ENCODE measurements at places on chromosomes 1 and 21. TPM values are rescaled to one million over a fixed set of nuclear protein-coding genes. Genes with fewer than 3 reads are reported as not detected.

TSACC gene
- total RNA-seq, result not detected

DNA sequence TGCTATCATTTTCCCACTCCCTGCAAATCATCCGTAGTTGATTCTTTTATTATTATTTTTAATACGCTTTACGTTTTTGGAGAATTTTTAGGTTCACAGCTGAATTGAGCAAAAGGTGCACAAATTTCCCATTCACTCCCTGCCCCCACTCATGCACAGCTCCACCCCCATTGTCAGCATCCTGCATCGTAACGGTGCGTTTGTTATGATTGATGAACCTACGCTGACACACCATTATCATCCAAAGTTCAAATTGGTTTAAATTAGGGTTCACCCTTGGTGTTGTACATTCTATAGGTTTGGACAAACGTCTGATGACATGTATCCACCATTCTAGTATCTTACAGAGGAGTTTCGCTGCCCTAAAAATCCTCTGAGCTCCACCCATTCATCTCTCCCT lies 44.5 kb downstream of the EDARADD start:
- DNase-seq, result no peak

- DNase-seq, result no peak
These were observed 67.3 kb downstream of the SLC9A1 start for GRCh38 chr1:27087371-27088220.

MMEL1 gene
- 2.4 TPM for total RNA-seq

DNA sequence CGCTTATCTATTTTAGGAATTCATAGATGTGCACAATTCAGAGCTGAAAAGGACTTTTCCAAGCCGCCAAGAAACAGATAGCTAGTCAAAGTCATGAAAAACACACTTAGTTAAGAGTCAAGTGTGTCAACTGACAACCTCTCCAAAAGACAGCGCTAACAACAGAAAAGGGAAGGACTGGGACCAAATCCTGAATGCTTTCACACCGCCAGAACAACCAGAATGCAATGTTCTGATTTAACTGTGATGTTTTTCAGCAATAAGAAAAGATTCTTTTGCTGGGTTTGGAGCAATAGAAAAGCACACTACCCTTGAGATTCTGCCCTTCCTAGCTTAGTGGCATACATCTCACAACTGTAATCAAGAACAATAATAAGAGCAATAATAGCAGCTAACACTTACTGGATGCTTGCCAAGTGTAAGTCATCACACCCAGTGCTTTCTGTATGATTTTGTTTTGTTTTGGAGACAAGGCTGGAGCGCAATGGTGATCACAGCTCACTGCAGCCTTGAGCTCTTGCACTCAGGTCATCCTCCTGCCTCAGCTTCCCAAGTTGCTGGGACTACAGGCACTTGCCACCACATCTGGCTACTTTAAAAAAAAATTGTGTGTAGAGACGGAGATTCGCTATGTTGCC lies 33.9 kb upstream of the SDC3 start:
- no peak for DNase-seq

TNFAIP8L2 gene
- total RNA-seq, result 16.4 TPM

- DNase-seq, result no peak
These were observed 60.3 kb downstream of the KCNJ6 start for GRCh38 chr21:37855647-37856625.

All from omental fat pad (tissue), 4 donors.